ENCODE measurements at places on chromosomes 5 and 9.

- DNase-seq: no peak
Measured at GRCh38 chr5:149217096-149217802, 54.4 kb upstream of the AFAP1L1 start.

- no peak for DNase-seq
Measured at GRCh38 chr9:5510360-5510931, at the start of gene PDCD1LG2. Gene PDCD1LG2, plus strand, starts transcription at chr9:5510531. Its CDS starts 12,016 bp downstream, at chr9:5522547.

GRCh38 chr5:73160239-73160671 lies 12.7 kb upstream of the TMEM174 start:
- DNase-seq: no peak

DNA sequence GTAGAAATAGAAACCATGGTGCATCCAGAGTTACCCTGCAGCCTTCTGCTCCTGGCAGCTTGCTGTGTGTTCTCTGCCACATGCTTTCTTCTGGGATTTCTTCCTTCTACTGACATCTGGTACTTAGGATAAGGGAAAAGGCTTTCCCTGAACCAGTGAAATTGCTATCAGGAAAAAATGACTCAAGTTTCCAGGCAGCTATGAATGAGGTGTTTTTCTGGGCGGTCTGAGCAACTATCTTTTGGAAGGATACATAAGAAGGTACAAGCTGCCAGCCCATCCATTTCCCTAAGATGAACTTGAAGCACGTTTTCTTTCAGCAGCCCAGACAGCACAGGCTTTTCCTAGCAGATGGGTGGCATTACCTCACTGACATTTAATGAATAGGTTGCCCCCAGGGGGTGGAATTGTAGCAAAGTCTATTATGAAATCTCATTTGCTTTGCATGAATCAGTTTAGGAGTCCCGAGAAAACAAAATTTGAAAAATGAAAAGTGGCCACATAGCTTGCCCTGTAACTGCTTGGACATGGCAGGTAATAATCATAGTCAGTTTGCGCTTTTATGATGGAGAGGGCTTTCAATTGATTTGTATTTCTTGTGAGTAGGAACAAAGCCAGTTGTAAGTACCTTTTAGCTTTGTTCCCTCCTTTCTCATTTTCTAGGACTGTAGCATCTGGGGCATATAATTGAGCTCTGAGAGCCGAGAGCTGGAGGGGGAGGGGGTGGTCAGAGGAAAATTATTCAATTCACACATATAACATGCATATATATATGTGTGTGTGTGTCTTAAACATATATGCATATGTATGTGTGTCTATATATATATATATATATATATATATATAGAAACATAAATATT lies 108.5 kb downstream of the C9orf152 start:
- DNase-seq: peak; percentile 35

GRCh38 chr9:95213117-95213516 lies 104.4 kb downstream of the FANCC start:
- DNase-seq: no peak

- no peak for DNase-seq
Measured at GRCh38 chr9:136204838-136205706, at the start of gene LHX3. Gene LHX3, minus strand, starts transcription at chr9:136205128. Its CDS starts 116 bp downstream, at chr9:136205012.

GRCh38 chr5:169268019-169268418 lies 32.9 kb downstream of the SLIT3 start:
- DNase-seq: no peak

DNA sequence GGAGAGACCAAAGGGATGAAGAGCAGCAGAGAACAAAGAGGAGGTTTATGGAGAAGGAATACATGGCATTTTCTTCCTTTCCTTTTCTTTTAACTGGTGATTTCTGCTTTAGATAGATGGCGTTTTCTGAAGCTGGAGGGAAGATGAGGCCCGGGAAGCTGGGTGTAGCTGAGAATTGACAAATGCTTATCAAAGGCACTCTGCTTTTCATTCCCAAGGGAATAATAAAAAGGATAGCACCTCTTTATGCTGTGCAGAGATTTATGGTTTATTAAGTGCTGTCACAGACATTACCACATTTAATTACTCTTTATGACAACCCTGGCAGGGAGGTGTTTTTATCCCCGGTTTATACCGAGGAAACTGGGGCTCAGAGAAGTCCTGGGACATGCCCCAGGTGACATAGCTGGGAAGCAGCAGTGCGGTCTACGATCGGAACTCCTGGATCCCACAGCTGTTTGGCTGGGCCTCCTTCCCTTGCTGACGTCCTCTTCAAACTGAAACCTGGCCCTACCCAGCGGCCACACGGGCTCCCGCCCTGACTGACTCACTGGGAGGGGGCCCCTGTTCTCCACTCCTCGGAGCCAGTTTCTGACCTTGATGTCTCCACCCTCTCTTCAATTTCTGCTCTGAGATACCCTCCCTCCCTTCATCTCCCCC lies 8.2 kb upstream of the EPB41L4B start:
- no peak for DNase-seq

DNA sequence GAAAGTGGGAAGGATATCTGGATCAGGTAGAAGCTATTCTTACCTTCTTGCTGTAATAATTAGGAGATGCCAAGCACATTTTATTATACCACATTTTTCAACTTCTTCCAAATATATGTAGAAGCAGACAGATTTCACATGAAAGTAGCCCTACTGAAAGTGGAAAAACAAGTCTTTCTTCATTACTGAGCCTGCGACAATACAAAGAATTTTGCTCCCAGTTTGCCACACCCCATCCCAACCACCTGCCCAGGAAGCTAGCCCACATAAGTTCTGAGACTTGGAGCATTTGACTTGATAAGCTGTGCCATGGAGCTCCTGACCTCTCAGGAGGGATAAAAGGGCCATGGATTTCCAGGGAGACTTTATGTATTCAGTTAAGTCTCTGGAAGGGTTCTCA lies 249.1 kb upstream of the ADCY2 start:
- no peak for DNase-seq

GRCh38 chr5:81006947-81007636 lies 46.9 kb downstream of the RASGRF2 start:
- DNase-seq: no peak

GRCh38 chr9:74282526-74283253 lies 214.4 kb upstream of the RORB start:
- no peak for DNase-seq

DNA sequence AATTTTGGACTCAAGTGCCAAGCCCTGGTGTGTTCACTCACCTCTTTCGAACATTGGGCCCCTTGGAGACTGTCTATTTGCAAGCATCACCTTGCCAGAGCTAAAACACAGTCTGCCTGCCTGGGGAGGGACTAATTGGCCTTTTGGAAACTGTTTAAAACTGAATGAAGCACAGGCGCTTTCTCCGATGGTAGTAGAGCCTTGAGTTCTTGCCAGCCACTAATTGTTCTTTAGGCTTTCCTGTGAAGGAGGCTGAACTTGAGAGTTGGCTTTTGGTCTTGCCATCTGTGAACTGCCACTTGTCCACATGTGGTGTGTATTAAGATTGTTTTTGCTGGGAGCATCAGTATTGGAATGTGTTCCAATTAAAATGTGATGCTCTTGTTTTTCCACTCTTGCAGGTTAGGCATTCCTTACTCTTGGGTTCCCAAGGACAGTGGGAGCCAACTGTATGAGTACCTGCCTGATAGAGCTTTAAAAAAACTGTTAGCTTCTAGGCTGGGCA lies 26.0 kb downstream of the GARNL3 start:
- no peak for DNase-seq

- no peak for DNase-seq
Measured at GRCh38 chr5:52898961-52899680, 90.0 kb upstream of the ITGA2 start.

GRCh38 chr9:130239741-130240241 lies 25.8 kb upstream of the HMCN2 start:
- DNase-seq: no peak

DNA sequence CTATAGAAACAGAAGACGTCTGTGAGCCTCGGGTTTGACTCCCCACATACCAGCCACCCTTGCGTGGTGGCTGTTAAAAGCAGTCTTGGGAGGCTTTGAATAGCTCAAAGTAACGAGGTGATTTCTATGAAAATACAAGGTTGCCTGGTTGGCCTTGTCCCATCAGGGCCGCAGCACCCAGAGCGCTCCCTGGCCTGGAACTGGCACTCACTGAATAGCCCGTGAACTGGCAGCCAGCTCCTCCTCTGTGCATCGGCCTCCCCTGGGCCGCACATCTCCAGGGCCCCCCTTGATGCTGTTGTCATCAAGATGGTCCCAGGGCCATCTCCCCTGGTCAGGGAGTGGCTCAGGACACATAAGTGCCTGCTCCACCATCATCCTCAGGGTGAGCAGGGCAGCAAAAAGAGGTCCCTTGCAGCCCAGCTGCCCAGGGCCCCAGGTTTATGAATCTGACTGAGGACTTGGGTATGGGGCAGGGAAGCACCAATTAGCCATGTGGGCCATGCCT lies 144.6 kb upstream of the PPP1R26 start:
- DNase-seq: no peak

GRCh38 chr5:143239882-143240518 lies 163.5 kb downstream of the NR3C1 start:
- no peak for DNase-seq

DNA sequence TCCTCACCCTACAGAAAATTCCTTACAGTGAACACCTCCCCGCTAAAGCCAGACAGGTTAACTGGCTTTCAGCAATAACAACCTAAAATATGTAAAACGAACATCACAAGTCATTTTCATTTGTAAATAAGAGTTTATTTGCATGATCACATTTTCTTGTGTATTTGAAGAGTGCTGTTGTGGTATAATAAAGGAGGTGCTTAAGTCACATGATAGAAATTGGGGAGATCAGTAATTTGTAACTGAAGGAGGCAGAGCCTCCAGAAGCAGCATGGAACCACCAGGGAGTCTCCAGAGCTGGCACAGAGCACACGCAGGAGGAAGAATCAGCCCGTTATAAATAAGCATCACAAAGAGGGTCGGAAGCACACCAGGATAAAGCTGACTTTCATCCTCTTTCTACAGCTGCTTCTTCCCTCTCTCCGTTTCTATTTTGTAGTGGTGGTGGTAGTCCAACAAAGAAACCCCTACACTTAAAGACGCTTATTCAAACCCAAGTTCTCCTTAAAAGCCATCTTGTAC lies 210.6 kb downstream of the MAPKAP1 start:
- DNase-seq: no peak

- DNase-seq: no peak
Measured at GRCh38 chr5:14958188-14958587, 86.6 kb upstream of the ANKH start.

GRCh38 chr9:78486661-78487060 lies 189.7 kb downstream of the PSAT1 start:
- no peak for DNase-seq
